ENCODE measurements at places on chromosomes 3 and 15.

GRCh38 chr15:58332676-58333400 is 99.0 kb upstream of the LIPC start:
- DNase-seq = no peak

- DNase-seq = peak; percentile 81
These were observed 46.5 kb downstream of the CD86 start for GRCh38 chr3:122101646-122102045.

DNA sequence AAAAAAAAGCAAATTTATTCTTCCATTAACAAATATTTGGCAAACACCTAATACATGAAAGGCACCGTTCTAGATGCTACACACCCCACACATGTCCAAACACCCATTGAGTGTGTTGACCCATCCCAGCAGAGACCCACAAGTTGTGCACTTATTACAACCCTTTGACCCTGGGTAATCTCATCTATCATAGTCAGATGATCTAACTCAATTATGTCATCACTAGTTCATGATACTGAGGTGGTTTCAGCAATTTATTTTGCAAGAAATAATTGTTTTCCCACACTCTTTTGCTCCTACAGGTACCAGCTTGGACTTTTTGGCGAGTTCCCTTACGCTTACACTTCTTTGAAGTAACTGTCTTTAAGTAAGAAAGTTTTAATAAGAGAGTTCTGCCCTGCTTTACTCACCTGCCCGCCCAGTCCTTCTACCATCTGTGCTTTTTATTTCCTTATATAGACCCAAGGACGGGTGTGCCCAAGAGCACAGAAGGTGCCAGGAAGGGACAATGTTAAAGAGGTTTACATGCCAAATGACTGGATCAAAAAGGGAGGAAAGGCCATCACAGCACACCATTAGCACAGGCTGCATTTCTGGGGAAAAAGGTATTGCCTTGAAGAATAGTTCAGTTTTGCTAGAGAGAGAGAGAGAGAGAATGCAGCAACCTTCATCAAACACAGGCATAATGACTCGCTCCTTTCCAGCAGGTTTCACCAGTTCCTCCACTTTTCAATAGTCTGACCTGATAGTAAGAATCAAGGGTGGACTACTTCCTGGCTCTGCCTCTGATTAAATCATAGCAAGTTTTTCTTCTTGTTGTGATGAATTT is 54.5 kb upstream of the ATP11B start:
- no peak for DNase-seq

- DNase-seq = no peak
These were observed 50.5 kb upstream of the MINAR1 start for GRCh38 chr15:79381593-79381992.

GRCh38 chr15:79322945-79323344 is 12.0 kb downstream of the TMED3 start:
- no peak for DNase-seq

GRCh38 chr15:63019511-63020109 is 22.9 kb upstream of the TPM1 start:
- no peak for DNase-seq

DNA sequence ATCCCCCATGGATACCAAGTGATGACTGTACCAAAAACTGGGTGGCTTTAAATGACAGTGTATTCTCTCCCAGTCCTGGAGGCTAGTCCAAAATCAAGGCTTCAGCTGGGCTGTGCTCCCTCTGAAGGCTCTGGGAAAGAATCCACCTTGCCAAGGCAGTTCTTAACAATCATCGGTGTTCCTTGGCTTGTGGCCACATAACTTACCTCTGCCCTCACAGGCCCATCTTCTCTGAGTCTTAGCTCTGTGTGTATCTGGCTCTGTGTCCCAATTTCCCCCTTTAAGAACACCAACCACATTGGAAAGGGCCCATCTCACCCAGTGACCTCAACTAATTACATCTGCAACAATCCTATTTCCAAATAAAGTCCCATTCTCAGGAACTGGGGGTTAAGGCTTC is 503.0 kb upstream of the PROK2 start:
- no peak for DNase-seq

DNA sequence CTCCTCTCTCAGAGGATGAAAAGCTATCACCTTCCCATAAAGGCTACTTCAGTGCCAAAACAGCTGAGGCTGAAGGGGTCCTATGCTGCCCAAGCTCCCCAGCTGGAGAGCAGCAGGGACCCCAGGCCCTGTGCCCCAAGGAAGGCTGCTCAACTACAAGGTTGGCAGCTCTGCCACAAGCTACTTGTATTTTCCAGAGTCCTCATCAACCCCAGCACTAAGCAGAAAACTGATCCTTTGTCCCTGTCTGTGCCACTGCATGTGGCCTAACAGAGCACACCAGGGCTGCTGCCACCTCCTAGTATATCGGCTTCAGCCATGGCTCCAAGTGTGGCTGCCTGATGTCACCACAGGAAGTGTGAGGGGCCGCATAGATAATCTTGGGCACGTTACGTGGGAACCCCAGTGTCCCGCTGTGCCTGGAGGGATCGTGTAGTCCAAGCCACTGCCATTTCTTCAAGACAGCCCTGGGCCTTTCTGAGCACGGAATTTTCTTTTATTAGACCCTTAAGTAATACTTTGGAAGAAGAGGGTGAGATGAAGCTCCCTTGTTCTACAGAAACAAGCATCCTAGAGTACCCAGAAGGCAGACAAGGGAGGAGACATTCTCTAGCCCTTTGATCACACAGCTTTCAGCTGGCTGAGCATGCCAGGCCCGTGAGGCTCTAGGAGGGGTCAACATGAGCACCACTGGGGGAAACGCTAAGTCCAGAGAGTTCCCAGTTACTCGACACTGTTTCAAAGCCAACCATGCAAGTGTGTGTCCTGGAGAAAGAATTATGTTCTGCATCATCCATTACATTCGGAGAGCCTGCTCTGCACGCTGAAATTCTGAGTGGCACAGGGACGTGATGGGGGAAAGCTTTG is 60.7 kb downstream of the CAPN7 start:
- no peak for DNase-seq

Measured in NAMALWA (cell line).